ENCODE measurements at places on chromosomes 1 and 21.
A peak's percentile ranks its signal among the peaks of the same experiment; 100 is the strongest.

DNA sequence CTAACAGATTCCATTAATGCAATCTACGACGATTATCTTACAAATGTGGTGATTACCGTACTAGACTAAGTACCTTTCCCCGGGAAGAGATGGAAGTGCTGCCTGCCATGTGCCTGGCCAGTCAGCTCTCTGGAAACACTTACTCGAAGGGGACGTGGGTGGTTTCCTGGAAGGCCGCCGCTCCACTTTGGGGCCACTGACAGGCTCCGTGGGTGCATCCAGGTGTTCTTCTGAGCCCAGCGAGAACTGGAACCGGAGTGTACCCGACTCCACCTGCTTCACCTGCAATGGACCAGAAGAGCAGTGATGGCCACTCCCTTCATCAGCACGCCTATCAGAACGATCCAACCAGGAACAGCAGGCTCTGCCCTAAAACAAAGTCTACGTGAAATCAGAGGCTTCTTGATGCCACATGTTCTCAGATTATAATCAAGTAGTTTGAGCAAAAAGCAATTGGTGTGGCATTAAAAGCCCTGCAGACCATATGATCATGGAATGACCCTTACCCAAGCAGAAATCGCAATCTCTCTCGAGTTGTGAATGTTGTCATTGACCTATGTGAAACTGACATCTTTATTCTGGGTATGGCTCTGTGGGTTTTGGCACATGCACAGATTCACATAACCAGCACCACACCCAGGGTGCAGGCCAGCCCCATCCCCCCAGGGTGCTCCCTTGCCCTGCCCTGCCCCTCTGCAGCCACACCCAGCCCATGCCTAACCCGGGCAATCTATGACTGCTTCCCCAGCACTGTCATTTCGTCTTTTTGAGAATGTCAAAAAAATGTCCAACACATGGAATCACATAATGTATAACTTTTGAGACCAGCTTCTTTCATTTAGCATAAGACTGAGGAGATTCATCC, 64.5 kb downstream of the NPHP4 start:
- DNase-seq: no peak

- no peak for DNase-seq
Observed at GRCh38 chr1:43711049-43711448, 3.7 kb downstream of the ST3GAL3 start.

- DNase-seq: no peak
Observed at GRCh38 chr1:39016604-39017171, 9.5 kb upstream of the NDUFS5 start.

- no peak for DNase-seq
Observed at GRCh38 chr1:217562229-217562878, 68.5 kb downstream of the GPATCH2 start.

DNA sequence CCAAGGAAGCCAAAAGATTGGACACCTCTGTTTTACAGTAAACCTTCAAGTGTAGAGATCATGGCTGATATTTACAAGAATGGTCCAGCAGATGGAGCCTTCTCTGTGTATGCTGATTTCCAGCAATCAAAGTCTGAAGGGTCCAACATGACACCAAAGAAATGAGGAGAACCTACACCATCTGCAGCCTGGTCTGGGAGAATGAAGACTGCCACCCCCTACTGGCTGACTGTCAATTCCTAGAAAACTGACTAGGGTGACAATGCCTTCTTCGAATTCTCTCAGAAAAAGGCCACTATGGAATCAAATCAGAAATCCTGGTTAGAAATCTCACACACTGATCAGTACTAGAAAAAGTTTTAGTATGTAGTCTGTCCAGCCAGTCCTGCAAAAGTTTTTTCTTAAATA, 83.3 kb downstream of the CDC42BPA start:
- DNase-seq: no peak

DNA sequence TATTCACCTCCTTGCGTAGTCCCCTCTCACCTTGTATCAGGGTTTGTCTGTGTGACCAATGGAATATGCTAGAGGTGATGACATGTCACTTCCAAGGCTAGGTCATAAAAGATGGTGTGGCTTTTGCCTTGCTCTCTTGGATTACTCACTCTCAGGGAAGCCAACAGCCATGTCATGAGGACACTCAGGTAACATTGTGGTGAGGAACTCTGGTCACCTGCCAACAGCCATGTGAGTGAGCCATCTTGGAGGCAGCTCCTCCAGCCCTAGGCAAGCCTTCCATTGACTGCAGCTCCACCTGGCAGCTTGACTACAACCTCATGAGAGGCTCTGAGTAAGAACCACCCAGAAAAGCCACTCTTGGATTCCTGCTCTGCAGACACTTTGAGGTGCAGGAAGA, 11.0 kb upstream of the HEYL start:
- no peak for DNase-seq

GRCh38 chr1:76250271-76250670, 175.7 kb downstream of the ST6GALNAC3 start:
- no peak for DNase-seq

GRCh38 chr1:23237508-23237907, 20.2 kb upstream of the HTR1D start:
- DNase-seq: no peak

DNA sequence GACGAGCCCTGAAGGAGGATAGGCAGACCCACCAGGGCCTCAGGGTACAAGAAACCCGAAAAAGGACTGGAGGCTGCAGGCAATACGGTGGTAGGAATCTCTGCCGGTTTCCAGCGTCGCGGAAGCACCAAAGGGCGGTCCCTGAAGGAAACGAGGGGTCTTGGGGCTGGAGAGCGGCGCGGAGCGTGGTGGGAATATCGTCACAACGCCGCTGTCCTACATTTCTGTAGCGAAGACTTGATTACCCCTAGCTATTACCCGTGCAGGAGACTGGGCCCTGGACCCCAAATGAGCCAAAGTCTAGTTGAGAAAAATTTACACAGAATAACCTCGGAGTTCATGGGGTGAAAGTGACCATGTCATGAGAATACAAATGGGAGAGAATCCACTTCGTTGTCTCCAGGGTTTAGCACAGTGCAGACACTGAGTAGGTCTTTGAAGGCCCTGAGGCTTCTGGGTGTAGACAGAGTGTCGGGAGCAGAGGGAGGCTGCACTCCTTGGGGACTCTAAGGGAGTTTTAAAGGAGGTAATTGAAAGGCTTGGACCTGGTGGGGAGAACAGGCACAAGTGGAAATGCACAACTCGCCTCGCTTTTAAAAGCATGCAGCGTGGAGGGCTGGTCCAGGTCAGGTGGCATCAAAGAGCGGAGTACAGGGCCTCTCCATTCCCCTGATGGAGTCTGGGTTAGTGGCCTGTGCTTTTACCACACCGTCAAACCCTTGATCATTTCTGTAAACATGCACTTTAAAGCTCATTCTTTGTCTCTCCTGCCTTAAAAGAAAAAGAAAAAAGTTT, 1.5 kb downstream of the ATP1A1 start:
- no peak for DNase-seq

DNA sequence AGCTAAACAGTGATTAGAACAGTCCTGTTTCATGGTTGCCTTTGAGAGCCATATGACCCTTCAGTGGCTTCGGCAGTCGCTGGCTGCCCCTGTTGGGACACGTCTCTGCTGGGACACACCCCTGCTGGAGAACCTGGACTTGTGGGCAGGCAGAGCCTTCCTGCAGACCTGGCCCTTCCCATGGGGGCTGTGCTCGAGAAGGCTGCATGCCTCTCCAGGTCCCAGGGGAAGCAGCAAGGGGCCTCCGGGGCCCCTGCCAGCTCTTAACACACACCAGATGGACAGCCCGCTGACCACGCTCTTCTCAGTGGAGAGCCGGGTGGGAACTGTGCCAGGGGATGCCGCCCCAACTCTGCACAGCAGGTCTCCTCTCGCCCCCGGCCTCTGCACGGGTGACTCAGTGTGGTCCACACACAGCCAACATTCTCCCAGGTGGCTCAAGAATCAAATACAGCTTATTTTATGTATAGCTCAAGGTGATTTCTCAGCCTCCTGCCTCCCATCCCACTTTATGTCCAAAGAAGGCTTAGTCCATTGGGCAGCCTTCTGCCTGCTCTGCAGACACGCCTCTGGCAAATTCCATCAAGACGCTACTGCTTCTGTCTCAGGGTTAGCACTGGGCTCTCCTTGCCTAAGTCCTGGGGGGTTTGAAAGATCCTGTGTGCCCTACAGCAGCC, 450.8 kb downstream of the KIF26B start:
- no peak for DNase-seq

GRCh38 chr1:61285371-61285885, 203.1 kb downstream of the NFIA start:
- no peak for DNase-seq

- no peak for DNase-seq
Observed at GRCh38 chr1:48697066-48697707, 79.5 kb downstream of the BEND5 start.

- DNase-seq: peak; percentile 58
Observed at GRCh38 chr1:211654838-211655787, 20.3 kb downstream of the NEK2 start.

DNA sequence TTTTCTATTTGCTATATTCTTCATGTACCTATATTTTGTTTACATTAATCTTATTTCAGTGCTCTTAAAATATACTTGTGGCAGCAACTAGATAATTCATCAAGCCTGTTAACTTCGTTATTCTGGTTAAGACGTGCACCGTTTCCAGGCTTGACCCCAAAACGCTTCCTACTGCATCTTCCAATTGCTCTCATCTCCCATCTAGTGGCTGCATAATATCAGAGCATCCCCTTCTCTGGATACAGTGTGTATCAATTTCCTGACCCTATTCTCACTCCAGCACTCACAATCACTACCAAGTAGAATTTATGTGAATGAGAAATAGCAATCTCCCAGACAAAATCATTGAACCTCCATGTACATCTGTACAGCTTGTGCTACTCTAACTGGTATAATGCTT, 1280.3 kb upstream of the B3GALT2 start:
- no peak for DNase-seq

DNA sequence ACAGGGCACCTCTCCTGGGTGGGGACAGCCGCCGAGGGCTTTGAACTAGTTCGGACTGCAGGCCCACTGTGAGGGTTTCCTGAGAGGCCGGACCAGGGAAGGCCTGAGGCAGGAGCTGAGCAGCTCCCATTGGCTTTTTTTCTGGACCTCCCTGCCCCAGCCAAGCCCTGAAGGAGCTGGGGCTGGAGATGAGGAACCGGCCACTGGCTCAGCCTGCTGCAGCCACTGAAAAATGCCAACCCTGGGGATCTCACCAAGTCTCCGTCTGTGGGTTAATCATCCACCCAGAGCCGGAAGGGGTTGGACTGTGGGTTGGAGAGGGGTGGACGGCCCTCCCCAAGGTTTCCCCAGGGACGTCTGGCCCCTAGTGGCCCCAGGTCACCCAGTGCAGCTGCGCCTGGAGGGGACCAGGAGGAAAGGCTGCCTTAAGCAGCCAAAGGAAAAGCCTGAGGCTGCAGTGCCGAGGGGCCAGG, 2.5 kb downstream of the VWA1 start:
- DNase-seq: no peak

GRCh38 chr1:22850681-22851080, 122.0 kb downstream of the LACTBL1 start:
- no peak for DNase-seq

- no peak for DNase-seq
Observed at GRCh38 chr1:63638471-63638870, 45.3 kb downstream of the PGM1 start.

GRCh38 chr1:167066333-167067122, 23.6 kb downstream of the GPA33 start:
- DNase-seq: peak; percentile 49

GRCh38 chr1:83897516-83897915, 101.4 kb downstream of the TTLL7 start:
- DNase-seq: no peak

DNA sequence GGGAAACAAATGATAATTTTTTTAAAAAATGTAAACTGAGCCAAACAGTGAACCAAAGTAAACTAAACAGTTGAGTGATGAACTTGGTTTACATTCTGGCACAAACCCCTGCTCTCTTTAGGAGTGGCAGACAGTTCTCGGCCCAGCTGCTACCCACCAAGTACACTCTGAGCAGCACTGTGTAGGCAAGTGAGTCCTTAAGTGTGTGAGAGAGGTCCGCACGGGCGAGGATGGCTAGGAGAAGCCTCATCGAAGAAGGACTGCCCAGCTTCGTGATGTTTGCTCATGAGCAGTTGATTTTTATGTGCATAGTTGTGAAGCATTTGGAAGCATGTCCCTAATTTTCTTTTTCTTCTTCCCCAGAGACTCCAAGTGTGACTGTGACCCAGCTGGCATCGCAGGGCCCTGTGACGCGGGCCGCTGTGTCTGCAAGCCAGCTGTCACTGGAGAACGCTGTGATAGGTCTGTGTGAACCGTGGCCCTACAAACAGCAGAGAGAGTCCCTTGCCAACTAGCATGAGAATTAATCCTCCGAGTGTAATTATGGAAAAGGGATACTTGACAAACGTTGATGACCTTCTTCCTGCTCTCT, 32.1 kb downstream of the LAMC2 start:
- DNase-seq: no peak

DNA sequence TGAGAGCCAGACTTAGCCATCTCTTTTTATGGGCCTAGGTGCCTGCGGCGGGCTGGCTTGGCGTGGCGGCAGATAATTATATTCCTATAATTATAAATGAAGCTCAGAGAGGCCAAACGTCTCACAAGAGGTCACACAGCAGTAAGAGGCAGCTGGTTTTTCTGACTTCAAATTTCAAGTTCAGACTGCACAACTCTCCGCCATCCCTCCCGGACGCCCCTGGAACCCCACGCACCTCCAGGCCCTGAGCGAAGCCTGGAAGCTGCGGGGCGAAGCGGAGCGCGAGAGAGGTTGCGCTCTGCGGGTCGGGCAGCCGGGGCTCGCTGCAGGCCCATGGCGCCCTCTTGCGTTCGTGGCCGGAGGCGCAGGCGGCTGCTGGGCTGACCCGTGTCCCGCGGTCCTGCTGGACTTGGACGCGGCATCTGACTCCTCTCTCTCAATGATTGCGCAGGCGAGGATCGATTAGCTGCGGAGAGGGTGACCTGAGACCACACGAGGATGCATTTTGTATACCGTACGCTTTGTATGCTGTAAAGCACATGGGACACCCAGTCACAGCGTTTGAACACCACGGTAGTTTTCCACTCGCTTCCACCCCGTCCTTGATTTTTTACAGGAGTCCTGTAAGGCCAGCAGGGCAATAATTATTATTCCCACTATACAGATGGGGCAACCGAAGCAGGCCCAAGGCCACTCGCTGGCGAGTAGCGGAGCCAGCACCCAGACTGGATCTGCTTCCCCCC, 272.7 kb downstream of the FOXD2 start:
- peak; percentile 27 for DNase-seq

GRCh38 chr1:192512426-192513162, 63.0 kb upstream of the RGS1 start:
- no peak for DNase-seq

DNA sequence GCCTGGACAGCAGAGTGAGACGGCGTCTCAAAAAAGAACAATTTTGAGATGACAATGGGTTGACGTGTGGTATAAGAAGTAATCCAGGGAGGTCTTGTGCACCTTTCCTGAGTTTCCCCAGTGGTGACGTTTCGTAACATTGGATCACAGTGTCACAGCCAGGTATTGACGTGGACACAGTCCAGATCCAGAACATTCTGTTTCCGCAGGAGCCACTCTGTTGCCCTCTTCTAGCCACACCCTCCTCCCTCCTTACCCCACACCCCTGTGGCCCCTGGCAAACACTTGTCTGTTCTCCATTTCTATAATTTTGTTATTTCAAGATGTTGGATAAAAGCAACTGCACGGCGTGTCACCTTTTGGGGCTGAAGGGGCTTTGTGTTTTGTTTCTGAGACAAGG, 6.5 kb upstream of the TRAPPC10 start:
- no peak for DNase-seq
